ENCODE measurements at places on chromosomes 12 and 14.
A peak's percentile ranks its signal among the peaks of the same experiment; 100 is the strongest.

GRCh38 chr14:32559590-32559989 lies 230.5 kb downstream of the AKAP6 start:
- no peak for DNase-seq

GRCh38 chr12:68932128-68932960 lies 627 bp downstream of the CPM start:
- DNase-seq, result no peak

DNA sequence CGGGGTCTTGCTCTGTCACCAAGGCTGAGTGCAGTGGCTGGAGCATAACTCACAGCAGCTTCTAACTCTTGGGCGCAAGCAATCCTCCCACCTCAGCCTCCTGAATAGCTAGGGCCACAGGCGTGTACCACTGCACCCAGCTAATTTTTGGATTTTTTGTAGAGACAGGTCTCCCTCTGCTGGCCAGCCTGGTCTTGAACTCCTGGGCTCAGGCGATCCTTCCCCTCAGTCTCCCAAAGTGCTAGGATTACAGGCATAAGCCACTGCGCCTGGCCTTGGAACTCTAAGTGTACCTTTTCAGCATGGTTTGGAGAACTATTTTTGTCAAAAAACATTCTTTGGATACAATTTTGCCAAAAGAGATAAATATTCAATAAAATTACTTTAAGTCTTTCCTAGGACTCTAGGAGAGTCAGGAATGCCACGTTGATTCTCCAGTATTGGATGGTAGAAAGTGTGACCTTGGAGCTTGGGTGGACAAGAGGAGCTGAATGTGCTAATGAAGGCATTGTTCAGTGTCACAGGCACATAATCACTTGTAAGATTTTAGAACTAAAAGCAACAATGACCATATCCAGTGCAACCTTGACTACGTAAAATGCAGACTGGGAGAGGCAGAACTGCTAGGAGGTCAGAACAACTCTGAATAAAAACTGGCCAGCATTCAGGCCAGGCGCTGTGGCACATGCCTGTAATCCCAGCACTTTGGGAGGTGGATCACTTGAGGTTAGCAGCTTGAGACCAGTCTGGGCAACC lies 2.8 kb downstream of the SRSF9 start:
- DNase-seq, result peak; percentile 65

GRCh38 chr14:51487848-51488247 lies 163.9 kb upstream of the FRMD6 start:
- no peak for DNase-seq

GRCh38 chr12:67592228-67593011 lies 56.1 kb upstream of the DYRK2 start:
- DNase-seq, result no peak

DNA sequence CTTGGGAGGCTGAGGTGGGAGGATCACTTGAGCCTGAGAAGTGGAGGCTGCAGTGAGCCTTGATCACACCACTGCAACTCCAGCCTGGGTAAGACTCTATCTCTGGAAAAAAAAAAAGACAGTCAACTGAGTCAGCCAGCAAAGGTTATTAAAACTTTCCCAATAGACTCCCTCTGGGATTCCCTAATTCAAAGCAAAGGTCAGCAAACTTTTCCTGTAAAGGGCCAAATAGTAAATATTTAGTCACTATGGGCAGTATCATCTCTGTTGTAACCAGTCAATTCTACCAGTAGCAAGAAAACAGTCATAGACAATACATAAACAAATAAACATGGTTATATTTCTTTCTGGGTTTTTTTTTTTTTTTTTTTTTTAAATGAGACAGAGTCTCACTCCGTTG lies 122.5 kb downstream of the IPO8 start:
- no peak for DNase-seq

DNA sequence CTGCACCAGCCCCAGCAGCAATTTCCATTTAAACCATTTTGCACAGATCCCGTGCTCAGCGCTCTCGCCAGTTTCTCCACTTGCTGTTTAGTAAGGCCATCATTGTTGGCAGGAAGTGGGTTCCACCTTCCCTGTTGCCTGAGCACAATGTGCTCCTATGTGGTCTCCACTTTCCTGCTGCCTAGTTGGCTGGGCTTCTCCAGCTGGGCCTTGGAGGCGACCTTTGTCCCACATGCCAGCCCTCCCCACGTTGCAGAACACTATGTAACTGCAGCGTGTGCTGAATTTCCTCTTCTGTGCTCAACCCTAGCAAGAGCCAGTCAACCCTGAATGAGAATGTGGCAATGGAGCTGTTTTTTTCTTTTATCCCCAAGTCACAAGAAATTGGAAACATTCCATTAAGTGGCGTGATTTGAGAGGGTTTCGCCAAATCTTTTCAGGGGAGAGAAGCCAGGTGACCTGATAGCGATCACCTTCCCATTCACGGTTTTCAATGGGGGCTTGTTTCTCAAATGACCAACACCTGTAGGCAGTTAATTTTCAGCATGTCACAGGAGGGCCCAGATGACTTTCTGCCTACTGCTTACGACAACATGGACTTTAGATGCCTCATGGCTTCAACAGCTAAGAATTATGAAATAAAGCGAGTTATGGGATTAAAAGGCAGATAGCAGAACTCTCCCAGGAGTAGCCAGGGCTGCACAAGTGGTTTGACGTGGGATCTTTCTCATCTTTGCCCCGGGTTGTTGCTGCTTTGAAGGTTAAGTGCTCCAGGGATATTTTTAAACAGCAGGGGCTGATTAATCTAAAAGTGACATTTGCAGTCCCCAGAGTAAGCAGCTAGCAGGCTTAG lies at the start of gene ACACB:
ACACB (plus strand) TSS at position 830 of the 853 bp plus-strand sequence. CDS start 22,819 bp downstream, outside the sequence.
- no peak for DNase-seq

Data from CD4-positive, alpha-beta T cell treated with Interferon alpha-2 for 1 hour (primary cell).